ENCODE measurements at places on chromosomes 11 and 22.

- no peak for DNase-seq
- peaks cover 3% of the 10 kb centered on the region for H3K4me1 ChIP-seq
- H3K36me3 ChIP-seq = no peaks in the 10 kb centered on the region
- no peak overlapping the region for H3K4me3 ChIP-seq
Measured at GRCh38 chr11:74721479-74721835, 9.8 kb downstream of the CHRDL2 start.

- H3K4me3 ChIP-seq = peak overlapping the region; percentile 90
- H3K36me3 ChIP-seq = peaks cover 46% of the 10 kb centered on the region
- H3K27me3 ChIP-seq = no peaks in the 10 kb centered on the region
- H3K27ac ChIP-seq = peak overlapping the region; percentile 93
- peaks cover 24% of the 10 kb centered on the region for H3K4me1 ChIP-seq
Measured at GRCh38 chr11:128515826-128516778, 71.3 kb downstream of the ETS1 start.

DNA sequence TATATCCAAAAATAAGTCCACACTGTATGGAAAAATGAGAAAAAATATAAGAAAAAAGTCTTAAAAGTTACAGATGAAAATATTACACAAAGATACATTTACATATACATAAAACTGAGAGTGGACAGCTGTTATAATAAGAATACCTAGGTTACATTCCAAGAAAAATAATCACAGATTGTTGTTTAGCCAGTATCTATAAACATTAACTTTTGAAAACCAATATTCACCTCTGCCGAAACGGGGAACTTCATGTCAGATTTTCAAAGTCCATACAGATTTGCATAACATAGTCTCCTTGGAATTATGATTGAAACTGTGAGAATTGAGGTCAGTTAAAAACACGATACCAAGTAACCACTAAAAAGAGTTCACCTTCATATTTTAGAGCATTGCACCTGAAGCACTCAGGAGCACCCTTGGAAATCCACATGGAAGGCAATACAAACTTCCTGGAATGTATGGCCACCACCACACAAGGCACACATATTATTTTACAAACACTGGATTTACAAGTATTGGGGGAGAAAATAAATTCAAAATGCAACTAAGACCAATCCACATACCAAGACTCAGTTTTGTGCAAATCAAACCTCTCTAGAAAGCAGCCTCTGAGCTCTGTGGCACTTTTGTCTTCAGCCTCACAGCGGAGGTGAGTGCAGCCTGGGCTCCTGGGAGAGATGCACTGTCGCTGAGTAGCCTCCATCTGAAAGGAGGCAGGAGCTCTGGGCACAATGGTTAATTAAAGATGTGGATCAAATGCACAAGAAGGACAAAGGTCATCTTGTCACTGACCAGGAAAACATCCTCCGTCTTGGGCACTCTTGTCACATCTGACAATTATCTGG is 34.4 kb downstream of the ZNF195 start:
- H3K36me3 ChIP-seq = peaks cover 3% of the 10 kb centered on the region
- no peak overlapping the region for H3K27ac ChIP-seq
- DNase-seq = no peak
- no peaks in the 10 kb centered on the region for H3K4me1 ChIP-seq
- H3K4me3 ChIP-seq = no peak overlapping the region

- no peaks in the 10 kb centered on the region for H3K36me3 ChIP-seq
- DNase-seq = no peak
- H3K4me1 ChIP-seq = no peaks in the 10 kb centered on the region
Measured at GRCh38 chr11:127862406-127862805, 725.0 kb downstream of the ETS1 start.

DNA sequence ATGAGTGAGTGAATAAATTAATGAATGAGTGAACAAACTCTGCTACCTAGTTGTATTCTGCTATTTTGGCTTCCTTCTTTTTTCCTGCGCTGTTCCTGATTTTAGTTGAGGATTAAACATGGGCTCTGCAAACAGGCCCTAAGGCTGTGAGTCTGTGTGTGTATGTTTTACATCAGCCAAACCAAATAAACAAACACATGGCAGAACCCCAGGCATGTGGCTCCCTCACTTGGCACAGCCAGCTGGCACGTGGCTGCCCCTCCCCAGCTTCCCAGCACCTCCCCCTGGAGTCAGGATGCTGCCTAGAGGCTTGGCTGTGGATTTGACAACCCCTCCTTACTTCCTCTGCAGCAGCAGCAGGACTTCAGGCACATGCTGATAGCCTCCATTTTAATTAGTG is 593.2 kb downstream of the INSC start:
- no peaks in the 10 kb centered on the region for H3K36me3 ChIP-seq
- H3K27me3 ChIP-seq = no peaks in the 10 kb centered on the region
- H3K4me1 ChIP-seq = no peaks in the 10 kb centered on the region
- no peak overlapping the region for H3K4me3 ChIP-seq
- no peak for DNase-seq

- H3K36me3 ChIP-seq = no peaks in the 10 kb centered on the region
- H3K27me3 ChIP-seq = no peaks in the 10 kb centered on the region
- no peak overlapping the region for H3K4me3 ChIP-seq
Measured at GRCh38 chr11:16902182-16902581, 112.0 kb downstream of the PLEKHA7 start.

DNA sequence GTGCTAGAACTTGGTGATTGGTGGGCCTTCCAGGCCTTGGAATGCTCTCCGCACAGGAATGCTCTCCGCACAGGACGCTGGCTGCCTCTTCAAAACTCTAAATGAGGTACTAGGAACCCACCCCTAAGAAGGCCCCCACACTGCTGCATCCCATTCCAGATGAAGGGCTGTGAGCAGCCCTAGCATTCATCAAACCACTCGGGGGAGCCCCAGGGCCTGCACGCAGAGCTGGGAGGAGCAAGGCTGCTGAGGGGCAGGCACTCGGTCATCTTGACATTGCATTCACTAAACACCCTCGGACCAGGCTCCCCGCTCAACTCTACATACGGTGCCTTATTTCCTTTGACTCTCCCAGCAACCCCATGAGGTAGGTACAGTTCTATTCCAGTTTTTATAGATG is 49.2 kb upstream of the EMID1 start:
- no peak overlapping the region for H3K4me3 ChIP-seq
- no peak for DNase-seq
- no peaks in the 10 kb centered on the region for H3K36me3 ChIP-seq
- no peak overlapping the region for H3K27ac ChIP-seq

DNA sequence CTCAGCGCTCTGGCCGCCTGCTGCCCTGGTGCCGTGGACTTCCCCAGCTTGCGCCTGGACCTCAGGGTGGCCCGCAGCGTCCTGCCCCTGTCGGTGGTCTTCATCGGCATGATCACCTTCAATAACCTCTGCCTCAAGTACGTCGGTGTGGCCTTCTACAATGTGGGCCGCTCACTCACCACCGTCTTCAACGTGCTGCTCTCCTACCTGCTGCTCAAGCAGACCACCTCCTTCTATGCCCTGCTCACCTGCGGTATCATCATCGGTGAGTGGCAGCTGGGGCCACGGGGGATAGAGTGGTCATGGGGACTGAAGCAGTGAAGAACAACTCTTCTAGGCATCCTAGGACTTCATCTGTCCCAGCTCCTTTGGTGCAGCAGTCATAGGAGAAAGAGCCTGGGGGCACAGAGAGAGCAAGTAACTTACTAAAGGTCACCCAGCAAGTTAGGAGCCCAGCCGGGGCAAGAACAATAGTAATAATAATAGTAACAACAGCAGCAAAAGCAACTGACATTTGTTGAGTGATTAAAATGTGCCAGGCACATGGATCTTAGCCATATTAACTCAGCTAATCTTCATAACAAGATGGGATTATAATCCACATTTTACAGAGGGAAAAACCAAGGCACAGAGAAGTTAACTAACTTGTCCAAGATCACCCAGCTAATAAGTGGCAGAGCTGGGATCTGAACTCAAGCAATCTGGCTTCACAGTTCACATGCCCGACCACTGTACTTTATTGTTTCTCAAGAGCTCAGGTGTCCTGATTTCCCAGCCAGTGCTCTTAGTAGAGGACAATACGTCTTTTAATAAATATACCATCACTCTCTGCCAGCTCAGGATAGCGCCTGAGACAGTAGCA is 1.4 kb downstream of the SLC35C1 start:
- H3K27ac ChIP-seq = no peak overlapping the region
- peaks cover 29% of the 10 kb centered on the region for H3K4me1 ChIP-seq
- H3K4me3 ChIP-seq = peak overlapping the region; percentile 99
- H3K36me3 ChIP-seq = peaks cover 28% of the 10 kb centered on the region
- H3K27me3 ChIP-seq = no peaks in the 10 kb centered on the region

DNA sequence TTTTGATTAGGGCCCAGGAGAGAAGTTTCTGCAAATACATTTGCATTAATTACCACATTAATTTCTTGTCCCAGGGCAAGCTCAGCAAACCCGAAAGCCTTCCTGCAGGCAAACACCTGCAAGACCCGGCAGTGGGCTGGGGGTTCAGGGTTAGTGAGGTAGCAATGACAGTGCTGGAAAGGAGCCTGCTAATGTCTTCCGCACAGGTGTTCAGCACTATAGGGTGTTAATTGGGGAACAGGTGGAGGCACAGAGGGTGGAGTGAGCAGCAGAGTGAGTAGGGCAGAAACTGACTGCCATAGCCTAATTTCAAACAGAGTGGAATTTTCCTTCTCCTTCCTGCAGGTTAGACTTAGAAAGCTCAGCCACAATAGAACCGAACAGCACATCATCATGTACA is 50.9 kb upstream of the UBASH3B start:
- H3K4me3 ChIP-seq = no peak overlapping the region
- H3K27me3 ChIP-seq = no peaks in the 10 kb centered on the region
- no peaks in the 10 kb centered on the region for H3K4me1 ChIP-seq
- no peak overlapping the region for H3K27ac ChIP-seq

GRCh38 chr11:65438257-65439151 is 15.9 kb downstream of the NEAT1 start:
- DNase-seq = no peak
- no peak overlapping the region for H3K4me3 ChIP-seq
- peaks cover 32% of the 10 kb centered on the region for H3K36me3 ChIP-seq
- no peak overlapping the region for H3K27ac ChIP-seq
- H3K27me3 ChIP-seq = no peaks in the 10 kb centered on the region

GRCh38 chr22:42297778-42298177 is 27.3 kb upstream of the TCF20 start:
- no peak for DNase-seq
- H3K4me1 ChIP-seq = peaks cover 71% of the 10 kb centered on the region
- peak overlapping the region; percentile 34 for H3K27ac ChIP-seq
- no peaks in the 10 kb centered on the region for H3K36me3 ChIP-seq

GRCh38 chr11:6646576-6646917 is 9.1 kb downstream of the DCHS1 start:
- peak overlapping the region; percentile 7 for H3K4me3 ChIP-seq
- no peaks in the 10 kb centered on the region for H3K27me3 ChIP-seq
- no peaks in the 10 kb centered on the region for H3K36me3 ChIP-seq
- DNase-seq = no peak
- H3K4me1 ChIP-seq = peaks cover 28% of the 10 kb centered on the region
- peak overlapping the region; percentile 60 for H3K27ac ChIP-seq

DNA sequence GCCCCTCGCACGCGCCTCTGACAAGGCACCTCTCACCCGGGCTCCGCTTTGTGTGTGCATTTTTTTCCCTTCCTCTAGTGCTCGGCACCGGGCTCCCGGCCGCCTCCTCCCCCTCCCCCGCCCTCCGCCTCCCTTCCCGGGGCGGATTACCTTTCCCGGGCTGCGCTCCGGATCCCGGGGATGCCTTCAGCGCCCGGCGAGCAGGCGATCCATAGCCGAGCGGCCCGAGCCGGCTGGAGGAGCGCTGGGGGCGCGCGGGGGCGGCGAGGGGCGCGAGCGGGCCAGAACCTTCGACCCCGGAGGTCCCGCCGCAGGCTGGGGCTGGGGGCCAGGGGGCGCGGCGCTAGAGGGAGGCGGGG is 282 bp downstream of the MPPED2 start:
- no peak overlapping the region for H3K4me3 ChIP-seq
- no peak for DNase-seq
- no peak overlapping the region for H3K27ac ChIP-seq
- no peaks in the 10 kb centered on the region for H3K4me1 ChIP-seq
- no peaks in the 10 kb centered on the region for H3K36me3 ChIP-seq

Data from effector memory CD4-positive, alpha-beta T cell (primary cell).